Heart right ventricle (tissue), 16 donors: ENCODE measurements at places on chromosomes 6 and 20. TPM values are rescaled to one million over a fixed set of nuclear protein-coding genes. Genes with fewer than 3 reads are reported as not detected.
A peak's percentile ranks its signal among the peaks of the same experiment; 100 is the strongest.

DNA sequence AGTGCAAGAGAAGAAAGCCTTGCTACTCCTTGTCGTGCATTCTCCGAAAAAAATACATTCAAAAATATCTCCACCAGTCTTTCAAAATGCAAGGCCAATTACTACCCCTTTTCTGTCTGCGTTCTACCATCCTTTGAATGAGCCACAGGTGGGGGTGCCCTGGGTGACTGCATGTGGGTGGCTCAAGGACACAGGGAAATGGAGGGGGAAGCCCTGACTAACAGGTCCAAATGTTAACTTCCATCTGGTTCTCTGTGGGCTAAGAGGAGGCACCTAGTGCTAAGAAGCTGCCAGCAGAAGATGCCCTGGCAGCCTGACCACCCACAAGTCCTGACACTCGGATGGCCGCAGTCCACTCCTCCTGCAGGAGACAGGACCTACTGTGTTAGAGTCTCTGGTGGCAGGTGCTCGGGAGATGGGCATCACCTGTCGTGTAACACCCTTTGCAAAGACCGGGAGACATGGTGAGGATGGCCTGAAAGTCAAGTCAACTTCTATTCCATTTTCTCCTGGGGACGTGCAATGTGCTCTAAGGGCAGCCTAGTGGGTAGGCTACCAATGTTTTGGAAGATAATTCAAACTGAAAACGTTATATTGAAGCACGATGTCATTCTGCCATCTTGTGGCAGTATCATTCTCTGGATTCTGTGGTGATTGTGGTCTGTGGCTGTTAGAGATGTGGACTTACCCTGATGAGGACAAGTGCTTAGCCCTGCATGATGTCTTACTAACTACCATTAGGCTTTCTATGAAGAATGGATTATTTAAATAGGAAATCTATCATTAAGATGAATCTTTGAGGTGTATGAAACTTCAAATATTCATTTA is 27.4 kb upstream of the IGF2R start:
- no peak overlapping the region for H3K4me3 ChIP-seq
- no peaks in the 10 kb centered on the region for H3K36me3 ChIP-seq
- peaks cover 7% of the 10 kb centered on the region for H3K4me1 ChIP-seq
- H3K27me3 ChIP-seq: no peaks in the 10 kb centered on the region
- DNase-seq: no peak

DNA sequence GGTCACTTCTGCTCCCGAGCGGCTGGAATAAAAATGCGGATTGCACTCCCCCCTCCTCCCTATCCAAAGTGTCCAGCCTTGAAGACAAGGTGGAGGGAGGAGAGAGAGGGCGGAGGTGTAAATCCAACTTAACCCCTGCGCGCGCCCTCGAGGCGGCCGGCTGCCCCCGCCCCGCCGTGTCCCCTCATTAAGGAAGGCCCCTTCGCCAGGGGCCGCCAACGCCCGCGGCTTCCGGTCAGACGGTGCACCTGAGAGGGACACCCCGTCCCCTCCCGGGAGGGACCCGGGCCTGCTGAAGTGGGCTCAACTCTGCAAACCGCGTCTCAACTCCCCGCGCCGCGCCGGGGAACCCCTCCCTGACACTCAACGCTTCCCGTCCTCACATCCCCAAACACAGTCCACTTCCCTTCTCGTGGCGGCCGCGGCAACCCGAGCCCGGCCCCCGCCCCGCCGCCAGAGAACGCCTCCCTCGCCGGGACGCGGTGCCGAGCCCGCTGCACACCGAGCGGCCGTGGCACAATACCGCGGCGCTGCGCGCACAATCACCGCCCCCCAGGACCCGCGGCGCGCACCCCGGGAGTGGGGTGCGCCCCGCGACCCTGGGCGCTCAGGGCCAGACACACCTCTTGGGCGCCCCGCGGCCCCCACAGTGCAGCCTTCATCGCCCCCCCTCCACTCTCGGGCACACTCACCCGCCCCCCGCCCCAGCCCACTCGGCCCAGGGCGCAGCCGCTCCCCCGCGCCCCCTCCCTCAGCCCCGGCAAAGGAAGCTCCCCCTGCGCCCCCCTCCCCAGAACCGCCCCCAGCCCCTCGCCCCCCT is 102.5 kb downstream of the NOL4L start:
- no peaks in the 10 kb centered on the region for H3K27me3 ChIP-seq
- no peaks in the 10 kb centered on the region for H3K36me3 ChIP-seq
- peak overlapping the region; percentile 87 for H3K4me3 ChIP-seq
- peak; percentile 60 for DNase-seq
- H3K27ac ChIP-seq: peak overlapping the region; percentile 66

GRCh38 chr20:37939701-37940560 is 37.0 kb downstream of the VSTM2L start:
- H3K27ac ChIP-seq: no peak overlapping the region
- no peaks in the 10 kb centered on the region for H3K36me3 ChIP-seq
- no peaks in the 10 kb centered on the region for H3K4me1 ChIP-seq
- H3K27me3 ChIP-seq: no peaks in the 10 kb centered on the region

- peak; percentile 21 for DNase-seq
- H3K27ac ChIP-seq: no peak overlapping the region
- no peaks in the 10 kb centered on the region for H3K4me1 ChIP-seq
- H3K4me3 ChIP-seq: no peak overlapping the region
- H3K27me3 ChIP-seq: no peaks in the 10 kb centered on the region
- no peaks in the 10 kb centered on the region for H3K36me3 ChIP-seq
Measured at GRCh38 chr6:89375427-89376267, 23.1 kb upstream of the UBE2J1 start.

Gene HTR1B
- total RNA-seq: not detected

Gene RPP21
- total RNA-seq: 25.7 TPM
